B cell (primary cell): ENCODE measurements at places on chromosomes 6 and 20.

DNA sequence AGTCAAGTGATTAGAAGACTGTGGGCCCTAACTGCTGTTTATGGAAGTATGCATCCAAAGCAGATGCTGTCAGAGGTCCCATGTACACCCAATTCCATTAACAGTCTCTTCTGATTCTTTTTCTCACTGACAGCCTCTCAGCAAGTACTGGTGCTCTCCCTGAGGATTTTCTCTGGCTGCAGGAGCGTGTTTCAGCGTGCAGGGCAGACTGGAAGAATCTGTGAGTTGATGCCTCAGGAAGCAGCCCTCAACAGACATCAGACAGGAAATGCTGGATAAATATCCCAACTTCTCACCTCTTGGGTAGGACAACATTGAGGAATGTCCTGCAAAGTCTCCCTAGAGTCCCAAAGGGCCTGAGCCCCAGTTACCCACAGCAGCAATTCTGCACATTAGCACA lies 40.8 kb downstream of the ANKEF1 start:
- no peak for DNase-seq

- DNase-seq = no peak
Measured at GRCh38 chr6:161750686-161751085, 476.8 kb upstream of the AGPAT4 start.

DNA sequence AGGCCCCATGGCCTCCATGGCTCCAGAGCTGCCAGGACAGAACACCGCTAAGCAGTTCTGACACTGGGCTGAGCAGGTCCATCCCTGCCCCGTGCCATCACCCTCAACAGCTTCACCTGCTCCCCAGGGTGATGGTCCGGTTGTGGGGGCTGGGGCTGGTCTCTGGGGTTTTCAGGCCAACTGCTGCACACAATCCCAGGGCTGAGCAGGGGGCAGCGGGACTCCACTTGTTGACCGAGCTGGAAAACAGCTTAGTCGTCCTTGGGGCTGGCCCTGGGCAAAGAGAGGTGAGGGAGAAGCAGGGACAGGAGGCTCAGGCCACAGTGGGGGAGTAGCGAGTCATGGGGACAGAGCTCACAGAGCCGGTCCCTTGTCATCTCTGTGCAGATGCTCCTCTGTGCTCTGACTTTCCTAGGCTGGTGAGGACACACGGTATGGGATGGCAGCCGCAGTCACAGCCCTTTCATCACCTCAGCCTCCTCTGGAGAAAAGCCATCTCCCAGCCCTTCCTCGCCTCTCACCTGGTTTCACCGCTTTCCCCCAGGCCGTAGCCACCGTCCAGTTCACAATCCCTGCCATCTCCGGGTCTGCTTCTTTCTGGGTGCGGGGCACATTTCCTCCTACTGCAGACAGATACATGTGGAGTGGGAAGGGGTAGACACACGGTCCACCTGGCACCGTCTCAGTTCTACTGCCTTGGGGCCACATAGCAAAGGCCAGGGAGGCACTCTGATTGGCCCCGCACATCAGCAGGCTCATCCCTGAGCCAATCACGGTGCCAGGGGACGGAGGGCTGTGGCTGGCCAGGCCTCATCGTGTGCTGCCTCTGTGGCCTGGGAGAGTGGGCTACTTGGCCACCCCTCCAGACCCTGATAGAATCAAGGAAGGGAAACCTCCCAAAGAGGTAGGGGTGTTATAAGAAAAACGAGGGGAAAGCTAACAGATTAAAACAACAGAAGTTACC lies 19.1 kb downstream of the MDFI start:
- no peak for DNase-seq

DNA sequence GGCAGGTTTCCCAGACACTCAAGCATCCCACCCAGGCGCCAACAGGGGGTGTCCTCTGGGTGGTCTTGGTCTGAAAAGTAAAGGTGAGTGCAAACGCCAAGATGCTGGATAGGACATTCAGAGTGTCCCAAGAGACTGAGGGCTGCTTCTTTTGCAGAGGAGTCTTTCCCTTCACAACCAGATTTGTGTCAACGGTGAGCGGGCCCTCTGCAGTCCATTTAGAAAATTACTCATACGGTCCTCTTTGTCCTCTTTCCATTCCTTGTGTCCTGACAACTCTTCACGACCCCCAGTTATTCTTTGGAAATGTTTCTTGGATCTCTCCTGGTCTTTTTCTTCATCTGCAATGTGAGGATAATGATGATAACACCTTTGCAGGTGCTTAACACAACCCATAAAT lies 257.8 kb downstream of the CDC5L start:
- DNase-seq = no peak

GRCh38 chr20:31706607-31707257 lies 15.9 kb downstream of the BCL2L1 start:
- no peak for DNase-seq

- no peak for DNase-seq
Measured at GRCh38 chr20:8208226-8208625, 76.2 kb downstream of the PLCB1 start.

GRCh38 chr6:139161817-139162284 lies 27.0 kb downstream of the HECA start:
- peak; percentile 78 for DNase-seq

GRCh38 chr20:58610811-58611210 lies 40.3 kb upstream of the STX16 start:
- DNase-seq = no peak

DNA sequence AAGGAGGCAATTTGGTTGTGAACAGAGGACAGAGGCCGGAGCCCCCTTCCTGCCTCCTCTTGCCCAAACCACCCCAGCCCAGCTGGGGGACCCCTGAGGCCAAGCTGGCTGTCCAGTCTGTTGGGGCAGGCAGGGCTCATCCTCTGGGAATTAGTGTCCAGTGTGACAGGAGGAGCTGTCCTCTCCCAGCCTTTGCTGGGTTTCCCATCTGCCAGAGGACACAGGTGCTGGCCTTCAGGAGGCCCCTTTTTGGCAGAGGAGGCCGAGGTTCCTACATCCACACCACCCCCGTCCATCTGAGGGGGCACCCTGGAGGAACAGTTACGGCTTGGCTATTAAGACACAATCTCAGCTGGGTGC lies 44.7 kb upstream of the MDGA1 start:
- no peak for DNase-seq

DNA sequence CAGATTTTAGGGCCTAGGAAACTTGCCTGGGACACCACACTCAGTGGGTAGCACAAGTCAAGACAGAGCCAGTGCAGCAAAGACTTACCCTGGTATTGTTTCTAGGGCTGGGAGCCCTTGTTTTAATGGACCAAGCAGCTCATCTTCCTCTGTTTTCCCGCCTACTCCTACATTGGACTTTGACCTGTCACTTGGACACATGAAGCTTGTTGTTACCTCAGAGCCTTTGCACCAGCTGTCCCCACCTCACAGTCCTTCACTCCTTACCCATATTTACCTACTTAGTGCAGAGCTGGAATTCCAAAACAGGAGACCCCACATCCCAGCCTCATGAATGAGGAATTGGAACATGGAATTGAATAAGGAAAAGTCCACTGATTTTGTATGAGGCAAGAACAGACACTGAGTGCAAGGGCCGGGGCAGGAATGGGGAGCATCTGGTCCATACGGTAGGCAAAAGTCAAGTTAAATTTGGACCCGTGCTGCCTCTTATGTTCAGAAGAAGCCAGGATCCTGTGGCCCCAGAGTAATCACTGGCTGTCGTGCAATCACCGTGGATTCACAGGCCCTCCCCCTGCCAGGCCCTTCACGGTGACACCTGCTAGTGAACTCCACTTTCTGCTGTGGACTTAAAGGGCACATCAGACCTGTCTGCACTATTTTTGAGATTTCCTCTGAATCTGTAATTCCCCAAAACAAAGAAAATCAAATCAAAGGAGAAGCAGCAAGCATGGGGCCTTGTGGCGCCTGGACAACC lies 236.9 kb upstream of the PMEPA1 start:
- no peak for DNase-seq

GRCh38 chr6:27296106-27296783 lies 15.8 kb downstream of the POM121L2 start:
- DNase-seq = peak; percentile 49
